ENCODE measurements at places on chromosomes 3 and 15. TPM values are rescaled to one million over a fixed set of nuclear protein-coding genes. Genes with fewer than 3 reads are reported as not detected.

The GOLGA8T gene
- total RNA-seq: 0.29 TPM

The CPEB1 gene
- total RNA-seq: 1.3 TPM

- no peak for DNase-seq
Observed at GRCh38 chr15:64944961-64945360, 33.3 kb downstream of the ANKDD1A start.

DNA sequence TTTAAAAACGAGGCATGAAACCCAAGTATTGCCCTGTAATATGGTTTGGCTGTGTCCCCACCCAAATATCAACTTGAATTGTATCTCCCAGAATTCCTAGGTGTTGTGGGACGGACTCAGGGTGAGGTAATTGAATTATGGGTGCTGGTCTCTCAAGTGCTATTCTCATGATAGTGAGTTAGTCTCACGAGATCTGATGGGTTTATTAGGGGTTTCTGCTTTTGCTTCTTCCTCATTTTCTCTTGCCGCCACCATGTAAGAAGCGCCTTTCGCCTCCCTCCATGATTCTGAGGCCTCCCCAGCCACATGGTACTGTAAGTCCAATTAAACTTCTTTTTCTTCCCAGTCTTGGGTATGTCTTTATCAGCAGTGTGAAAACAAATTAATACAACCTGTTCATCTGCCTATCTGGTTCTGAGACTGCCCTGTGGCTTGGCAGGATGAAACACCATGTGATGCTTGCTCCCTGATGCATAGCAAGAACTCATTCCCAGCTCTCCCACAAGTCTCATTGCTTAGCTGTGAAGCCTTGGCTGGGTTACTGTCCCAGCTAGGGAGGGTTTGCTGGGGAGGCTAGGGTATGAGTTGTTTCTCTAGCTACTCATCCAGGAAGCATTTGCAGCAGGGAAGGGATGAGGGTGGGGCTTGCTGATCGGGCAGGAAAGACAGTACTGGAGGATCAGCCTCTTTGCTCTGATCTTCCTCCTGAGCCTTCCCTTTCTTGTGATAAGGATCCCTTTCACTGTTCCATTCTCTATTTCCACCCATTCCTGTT lies 3.7 kb upstream of the SQOR start:
- DNase-seq: no peak
